ENCODE measurements at places on chromosomes 6 and 20. TPM values are rescaled to one million over a fixed set of nuclear protein-coding genes. Genes with fewer than 3 reads are reported as not detected.

Gene PAX1
- not detected for total RNA-seq

Gene GABRR1
- not detected for total RNA-seq

Gene GATA5
- not detected for total RNA-seq

Gene BPI
- total RNA-seq, result 1.4 TPM

Gene SIRPB2
- not detected for total RNA-seq

Gene CPNE1
- 127 TPM for total RNA-seq

Gene GJA10
- not detected for total RNA-seq

Gene NRSN2
- total RNA-seq, result 50.9 TPM

Gene PACSIN1
- total RNA-seq, result not detected

Gene NFS1
- total RNA-seq, result 19.9 TPM

DNA sequence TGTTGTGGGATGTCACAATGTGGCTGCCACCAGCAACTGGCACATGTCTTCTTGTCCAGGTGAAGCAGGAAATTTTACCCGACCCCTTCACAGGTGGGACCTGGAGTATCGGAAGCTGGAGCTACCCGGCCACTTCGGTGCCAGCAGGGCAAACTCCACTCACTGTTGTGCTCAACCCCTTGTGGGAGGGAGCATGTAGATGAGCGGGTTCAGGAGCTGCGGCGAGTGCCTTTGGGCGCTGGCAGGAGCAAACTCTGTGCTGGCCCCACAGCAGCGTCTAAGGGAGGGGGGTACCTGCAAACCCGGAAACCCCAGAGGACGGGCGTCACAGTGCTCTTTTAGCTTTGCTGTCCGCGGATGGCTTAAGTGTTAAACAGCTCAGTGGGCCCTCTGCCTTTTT, 20.7 kb upstream of the SULF2 start:
- DNase-seq, result no peak

GRCh38 chr6:82908661-82909060, 157.0 kb downstream of the UBE3D start:
- no peak for DNase-seq

- no peak for DNase-seq
These were observed 49.4 kb upstream of the TULP1 start for GRCh38 chr6:35562060-35562459.

DNA sequence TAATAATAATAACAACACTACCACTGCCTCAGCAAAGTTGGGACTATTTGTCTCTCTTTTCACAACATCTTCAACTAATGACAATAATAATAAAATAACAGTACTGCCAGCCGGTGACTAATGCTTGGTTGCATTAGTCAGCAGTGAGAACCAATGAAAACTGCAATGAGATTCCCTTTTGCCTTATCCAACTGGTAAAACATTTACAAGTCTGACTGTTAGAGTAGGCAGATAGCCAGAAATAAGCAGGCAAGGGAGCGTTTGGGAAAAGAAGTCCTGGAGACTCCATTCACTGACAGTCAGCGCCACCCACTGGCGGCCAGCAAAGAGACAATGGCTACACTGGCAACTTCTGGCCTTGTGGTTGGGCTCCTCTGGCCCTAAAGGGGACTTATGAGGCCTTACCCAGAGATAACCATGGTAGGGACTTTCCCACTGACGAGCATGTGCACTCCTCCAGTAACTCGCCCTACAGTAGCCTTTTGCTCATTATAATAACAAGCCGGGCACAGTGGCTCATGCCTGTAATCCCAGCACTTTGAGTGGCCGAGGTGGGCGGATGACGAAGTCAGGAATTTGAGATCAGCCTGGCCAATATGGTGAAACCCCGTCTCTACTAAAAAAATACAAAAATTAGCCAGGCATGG, 3.4 kb upstream of the NSFL1C start:
- peak; percentile 99 for DNase-seq

- DNase-seq, result peak; percentile 11
These were observed 155.5 kb downstream of the CDH4 start for GRCh38 chr20:61407561-61407960.

- DNase-seq, result no peak
These were observed 89.5 kb downstream of the DLL1 start for GRCh38 chr6:170201361-170201760.

GRCh38 chr20:34887023-34887422, 10.6 kb downstream of the ACSS2 start:
- DNase-seq, result no peak

GRCh38 chr20:49811825-49812506, 662 bp upstream of the SLC9A8 start:
- DNase-seq, result peak; percentile 51

GRCh38 chr20:37935435-37935834, 32.5 kb downstream of the VSTM2L start:
- no peak for DNase-seq

DNA sequence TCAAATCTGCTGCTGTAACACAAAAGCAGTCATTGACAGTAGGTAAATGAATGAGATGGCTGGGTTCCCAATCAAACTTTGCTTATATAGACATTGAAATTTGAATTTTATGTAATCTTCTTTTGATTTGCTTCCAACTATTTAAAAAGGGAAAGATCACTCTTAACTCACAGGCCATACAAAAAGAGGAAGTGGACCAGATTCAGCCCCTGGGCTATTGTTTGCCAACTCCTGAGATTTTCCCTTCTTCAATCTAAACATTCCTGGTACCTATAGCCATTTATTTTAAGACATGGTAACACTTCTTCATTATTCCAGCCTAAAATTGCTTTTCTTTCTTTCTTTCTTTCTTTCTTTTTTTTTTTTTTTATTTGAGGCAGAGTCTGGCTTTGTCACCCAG, 260.6 kb downstream of the TFAP2A start:
- DNase-seq, result no peak

GRCh38 chr6:64983089-64983488, 723.9 kb downstream of the EYS start:
- DNase-seq, result no peak

GRCh38 chr6:150894935-150895552, 29.5 kb downstream of the MTHFD1L start:
- DNase-seq, result peak; percentile 57

- no peak for DNase-seq
These were observed 5.2 kb upstream of the ZFAND3 start for GRCh38 chr6:37814374-37814773.

GRCh38 chr6:16811277-16811979, 50.2 kb upstream of the ATXN1 start:
- no peak for DNase-seq

DNA sequence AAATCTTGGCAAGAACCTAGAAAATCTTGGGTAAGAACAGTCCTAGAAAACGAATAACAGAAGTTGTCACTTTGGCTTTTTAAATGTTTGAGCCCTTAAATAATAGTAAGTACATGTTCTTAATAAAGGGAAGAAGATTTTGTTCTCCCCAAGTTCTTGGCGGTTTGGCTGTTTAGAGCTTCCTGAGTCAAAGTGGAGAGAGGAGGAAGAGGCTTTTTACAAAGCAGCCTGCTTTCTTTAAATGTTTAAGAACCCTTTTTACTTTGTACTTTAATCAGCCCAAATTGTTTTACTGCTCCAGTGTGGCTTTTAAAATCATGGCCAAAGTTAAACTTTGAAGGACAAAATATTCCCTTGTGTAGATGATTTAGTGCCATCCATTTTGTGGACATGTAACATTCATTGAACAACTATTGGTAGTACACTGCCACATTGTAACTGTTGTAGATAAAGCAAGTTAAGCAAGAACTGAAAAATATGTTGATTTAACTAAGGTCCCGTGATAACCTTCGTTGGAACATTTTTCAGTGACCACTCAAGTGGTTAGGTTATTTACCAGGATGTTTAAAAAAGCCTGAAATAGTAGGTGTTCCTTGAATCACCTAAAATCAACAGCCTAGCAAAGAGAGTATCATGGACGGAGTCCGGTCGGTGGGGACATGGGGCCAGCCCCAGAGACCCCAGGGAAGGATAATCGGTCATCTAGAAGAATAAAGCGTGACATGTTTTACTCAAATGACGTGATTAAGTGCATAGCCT, 2.4 kb downstream of the AMD1 start:
- DNase-seq, result peak; percentile 21

DNA sequence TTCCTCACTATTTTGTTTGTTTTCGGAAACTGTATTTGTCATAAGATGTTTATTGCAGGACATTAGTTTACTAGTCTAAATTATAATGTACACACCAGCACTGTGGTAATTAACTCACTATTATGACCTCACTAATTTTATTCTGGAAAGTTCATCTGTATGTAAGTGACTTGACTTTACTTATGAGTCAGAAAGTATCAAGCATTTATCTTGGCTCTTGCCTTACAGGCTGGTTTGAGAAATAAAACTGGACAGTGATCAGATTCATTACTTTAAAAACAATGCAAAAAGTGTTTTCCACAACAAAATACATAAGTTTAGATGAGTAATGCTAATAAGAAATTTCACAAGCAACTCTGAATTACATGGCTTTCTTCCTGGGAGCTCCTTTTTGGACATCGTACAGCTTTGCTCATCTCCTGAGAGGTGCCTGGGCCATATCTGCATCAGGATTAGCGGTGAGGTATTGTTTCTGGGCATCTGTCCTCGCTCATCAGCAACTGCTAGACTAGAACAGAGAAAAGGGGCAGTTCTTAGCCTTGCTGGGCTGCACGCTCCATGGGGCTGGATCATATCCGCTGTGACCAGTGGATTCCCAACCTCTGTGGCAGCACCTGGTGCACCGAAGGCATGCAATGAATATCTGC, 179.8 kb downstream of the SOD2 start:
- DNase-seq, result no peak

DNA sequence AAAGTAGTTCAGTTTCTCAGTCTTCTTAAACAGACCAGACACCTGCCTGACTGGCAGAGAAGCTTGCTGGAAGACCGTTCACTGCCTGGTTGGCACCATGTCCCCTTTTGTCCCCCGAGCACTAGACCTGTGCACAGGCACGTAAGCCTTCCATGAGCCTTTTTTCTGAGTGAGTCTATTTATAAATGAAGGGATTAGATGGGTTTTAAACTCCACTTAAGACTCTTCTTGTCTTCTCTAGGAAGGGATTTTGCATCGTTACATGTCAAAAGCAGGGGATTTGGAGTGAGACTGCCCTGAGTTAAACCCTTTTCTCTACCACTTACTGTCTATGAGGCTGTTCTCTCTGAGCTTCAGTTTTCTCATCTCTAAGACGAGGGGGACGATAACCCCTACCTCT, 37.6 kb downstream of the STK35 start:
- DNase-seq, result no peak

- DNase-seq, result no peak
These were observed 80.8 kb downstream of the RNF144B start for GRCh38 chr6:18467741-18468502.

DNA sequence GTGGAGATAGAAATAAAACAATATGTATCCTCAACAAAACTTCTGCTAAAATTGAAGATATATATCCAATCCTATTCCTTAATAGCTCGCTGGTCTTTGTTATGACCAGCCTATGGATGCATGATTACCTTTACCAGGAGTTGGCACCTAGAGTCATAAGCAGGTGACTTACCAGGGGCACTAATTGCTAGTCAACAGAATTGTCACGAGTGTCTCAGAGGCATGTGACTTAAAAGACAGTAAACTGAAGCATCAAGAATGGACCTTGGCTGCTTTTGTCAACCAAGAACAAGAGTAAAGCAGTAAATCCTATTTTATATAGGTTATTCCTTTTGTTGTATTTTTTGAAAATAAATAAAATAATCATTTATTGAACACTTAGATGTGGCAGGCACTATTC, 115.4 kb downstream of the MYO6 start:
- no peak for DNase-seq

GRCh38 chr20:34717230-34718095, 13.3 kb downstream of the TP53INP2 start:
- DNase-seq, result no peak

DNA sequence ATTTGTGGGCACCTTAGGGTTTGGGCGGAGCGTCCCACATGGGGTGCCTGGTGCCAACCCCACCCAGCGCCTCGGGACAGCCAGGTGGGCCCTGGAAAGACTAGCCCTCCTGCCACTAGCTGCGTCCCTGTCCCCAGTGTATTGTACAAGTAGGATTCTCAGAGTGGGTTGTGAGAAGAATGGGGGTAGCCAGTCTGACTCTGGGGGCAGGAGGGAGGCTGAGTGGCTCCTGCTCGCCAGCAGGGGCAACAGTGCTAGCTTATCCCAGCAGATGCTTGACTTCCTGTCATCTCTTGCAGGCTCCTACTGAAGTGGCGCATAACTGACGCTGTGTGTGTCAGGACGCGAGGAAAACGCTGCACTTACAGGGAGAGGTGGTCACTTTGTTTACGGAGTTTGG, 9.3 kb downstream of the PSMA7 start:
- DNase-seq, result no peak

GRCh38 chr6:3456395-3456897, 404 bp downstream of the SLC22A23 start:
- no peak for DNase-seq

DNA sequence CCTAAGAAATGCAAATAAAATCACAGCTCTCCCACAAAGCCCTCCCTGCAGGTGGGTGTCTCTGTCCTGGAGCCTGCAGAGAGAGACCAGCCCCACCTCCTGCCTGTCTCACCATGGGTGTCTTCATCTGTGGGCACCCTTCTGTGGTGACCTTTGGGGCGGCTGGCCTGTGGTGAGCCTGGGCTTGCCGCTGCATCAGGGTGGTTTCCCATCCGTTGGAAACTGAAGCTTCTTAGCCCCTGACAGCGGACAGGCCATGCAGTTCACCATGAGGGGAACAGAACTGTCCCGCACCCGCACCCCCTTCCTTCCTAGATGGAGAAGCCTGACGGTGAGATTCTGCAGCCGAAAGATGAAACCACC, 42.3 kb upstream of the FRMD1 start:
- no peak for DNase-seq

GRCh38 chr6:131629651-131630050, 1.6 kb upstream of the MED23 start:
- DNase-seq, result no peak

DNA sequence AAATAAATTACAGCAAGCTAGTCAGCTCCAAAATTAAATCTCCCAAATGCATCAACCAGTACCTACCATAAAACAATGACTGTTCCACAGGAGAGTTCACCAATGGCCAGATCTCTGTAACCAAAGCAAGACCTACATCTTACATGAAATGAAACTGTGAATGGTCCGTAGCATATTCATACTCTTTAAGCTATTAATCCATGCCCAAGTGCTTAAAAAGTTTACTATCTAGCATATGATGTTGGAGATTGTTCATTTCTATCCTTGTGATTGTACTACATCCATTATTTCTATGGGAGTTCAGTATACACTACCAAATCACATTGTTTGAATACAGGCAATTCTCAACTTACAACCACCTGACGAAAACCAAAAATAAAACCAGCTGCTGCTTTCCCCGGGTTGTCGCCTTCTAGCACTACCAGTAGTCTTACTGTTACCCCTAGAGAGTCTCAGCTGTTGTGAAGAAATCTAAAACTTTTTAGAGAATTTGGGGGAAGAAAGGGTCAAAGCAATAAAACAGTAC, 38.0 kb downstream of the HIVEP2 start:
- no peak for DNase-seq
